NCI-H2081 treated with DMSO at 0.1 percent for 48 hours (cell line): ENCODE measurements at places on chromosomes 13 and 19.
A peak's percentile ranks its signal among the peaks of the same experiment; 100 is the strongest.

DNA sequence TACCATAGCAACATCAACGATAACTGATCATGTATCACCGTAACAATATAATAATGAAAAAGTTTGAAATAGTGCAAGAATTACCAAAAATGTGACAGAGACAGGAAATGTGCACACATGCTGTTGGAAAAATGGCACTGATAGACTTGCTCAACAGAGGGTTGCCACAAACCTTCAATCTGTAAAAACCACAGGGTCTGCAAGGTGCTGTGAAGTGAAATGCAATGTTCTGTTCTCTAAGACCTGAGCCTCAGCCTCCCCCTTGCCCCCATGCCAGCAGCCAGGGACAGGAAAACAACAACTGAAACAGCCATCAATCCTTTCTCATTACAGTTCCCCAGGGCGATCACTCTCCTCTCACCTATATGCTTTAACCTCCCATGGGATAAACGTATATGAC, 88.4 kb downstream of the USP12 start:
- DNase-seq = no peak

- DNase-seq = no peak
Measured at GRCh38 chr19:556611-557382, 12.9 kb downstream of the GZMM start.

DNA sequence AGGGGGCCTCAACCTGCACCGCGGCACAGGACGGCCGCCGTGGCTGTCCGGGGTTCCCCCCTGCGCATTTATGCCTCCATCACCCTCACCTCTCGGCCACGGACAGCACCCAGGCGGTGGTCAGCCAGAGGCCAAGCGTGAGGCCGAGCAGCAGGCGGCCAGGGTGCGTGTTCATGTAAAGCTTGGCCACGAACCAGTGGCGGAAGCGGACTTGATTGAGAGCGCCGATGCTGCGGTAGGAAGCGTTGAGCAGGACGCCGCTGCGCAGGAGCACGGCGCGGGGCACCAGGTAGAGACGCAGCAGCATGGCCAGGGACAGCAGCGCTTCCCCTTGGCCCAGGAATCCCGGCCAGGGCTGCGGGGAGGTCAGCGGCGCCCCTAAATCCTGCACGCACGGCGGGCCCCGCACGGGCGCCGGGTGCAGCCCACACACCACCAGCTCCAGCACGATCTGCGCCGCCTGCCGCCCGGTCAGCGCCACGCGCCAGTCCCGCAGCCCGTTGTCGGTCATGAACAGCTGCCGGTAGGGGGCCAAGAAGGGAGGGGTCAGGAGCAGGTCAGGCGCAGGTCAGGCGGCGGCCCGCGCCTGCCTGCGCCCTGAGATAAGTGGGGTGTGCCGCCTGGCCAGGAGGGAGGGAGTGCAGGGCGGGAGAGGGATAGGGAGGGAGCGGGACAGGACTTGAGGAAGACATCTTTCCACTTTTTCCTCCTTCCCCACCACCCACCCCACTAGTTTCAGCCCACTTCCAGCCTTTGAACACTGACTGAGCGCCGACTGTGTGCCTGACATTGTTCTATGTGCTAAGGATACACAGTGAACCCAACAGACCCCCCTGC, 6.5 kb downstream of the KCNN4 start:
- DNase-seq = no peak

GRCh38 chr13:83601539-83601938, 280.7 kb downstream of the SLITRK1 start:
- DNase-seq = no peak

GRCh38 chr13:67635754-67636153, 405.6 kb upstream of the PCDH9 start:
- no peak for DNase-seq

DNA sequence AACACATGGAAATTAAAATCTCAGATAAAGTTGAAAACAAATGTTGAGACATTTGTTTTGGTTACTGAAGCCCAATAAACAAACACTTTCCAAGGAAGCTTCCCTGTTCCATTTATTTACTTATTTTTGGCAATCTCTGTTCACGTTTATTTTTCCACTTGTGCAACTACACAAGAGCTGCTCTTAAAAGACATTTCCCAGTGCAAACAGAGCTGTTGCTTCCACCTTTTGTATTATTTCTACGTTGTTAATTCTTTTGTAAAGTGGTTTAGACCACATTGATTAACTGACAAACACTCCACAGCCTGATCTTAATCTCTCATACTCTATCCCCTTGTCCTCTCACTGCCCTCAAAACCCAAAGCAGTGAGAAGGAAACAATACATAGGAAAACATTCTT, 757.6 kb downstream of the LIG4 start:
- DNase-seq = peak; percentile 51

GRCh38 chr19:18737337-18737953, 53.7 kb downstream of the COMP start:
- no peak for DNase-seq

- DNase-seq = no peak
Measured at GRCh38 chr13:73972545-73972944, 161.7 kb downstream of the KLF12 start.

- DNase-seq = no peak
Measured at GRCh38 chr13:30570691-30571090, 47.0 kb upstream of the USPL1 start.

DNA sequence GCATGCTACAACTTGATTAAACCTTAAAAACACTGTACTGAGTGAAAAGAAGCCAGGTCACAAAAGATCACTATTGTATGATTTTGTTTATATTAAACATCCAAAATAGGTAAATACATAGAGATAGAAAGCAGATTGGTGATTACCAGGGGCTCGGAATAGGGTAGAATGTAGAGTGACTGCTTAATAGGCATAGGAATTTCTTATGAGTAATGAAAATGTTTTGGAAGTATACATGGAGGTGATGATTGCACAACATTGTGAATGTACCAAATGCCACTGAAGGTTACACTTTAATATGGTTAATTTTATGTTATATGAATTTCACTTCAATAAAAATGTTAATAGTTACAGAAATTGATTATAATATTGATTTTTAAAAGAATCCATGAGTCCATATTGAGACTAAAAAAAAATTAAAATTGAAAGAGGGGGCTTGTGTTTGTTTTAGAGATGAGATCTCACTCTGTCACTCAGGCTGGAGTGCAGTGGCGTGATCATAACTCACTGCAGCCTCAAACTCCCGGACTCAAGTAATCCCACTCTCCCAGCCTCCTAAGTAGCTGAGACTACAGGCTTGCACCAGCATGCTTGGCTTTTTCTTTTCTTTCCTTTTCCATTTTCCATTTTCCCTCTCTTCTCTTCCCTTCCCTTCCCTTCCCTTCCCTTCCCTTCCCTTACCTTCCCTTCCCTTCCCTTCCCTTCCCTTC, 85.1 kb downstream of the FNDC3A start:
- DNase-seq = no peak

DNA sequence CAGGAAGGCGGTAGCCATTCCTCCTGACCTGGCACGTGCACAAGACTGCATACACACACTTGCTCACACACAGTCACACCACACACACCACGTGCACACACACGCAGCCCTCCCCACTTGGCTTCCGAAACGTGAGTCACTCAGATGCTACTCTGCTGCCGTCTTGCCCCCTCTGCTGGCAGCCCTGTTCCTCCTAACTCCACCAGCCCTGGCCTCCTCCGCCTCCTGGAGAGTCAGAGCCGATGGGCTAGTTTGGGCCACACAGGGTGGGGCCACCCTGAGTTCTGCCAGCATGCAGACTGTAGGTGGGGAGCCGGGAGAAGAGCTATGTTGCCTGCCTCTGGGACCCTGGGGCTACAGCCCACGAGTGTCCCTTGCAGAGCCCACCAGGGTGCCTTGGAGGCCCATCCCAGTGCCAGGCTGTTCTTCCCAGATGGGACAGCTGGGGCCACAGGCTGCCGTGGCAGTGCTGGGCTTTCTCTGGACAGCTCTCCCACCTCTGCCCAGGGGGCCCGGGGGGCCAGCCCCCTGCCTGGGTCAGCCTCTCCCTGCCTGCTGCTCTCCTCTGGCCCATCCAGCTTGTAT, 12.1 kb downstream of the PIN1 start:
- DNase-seq = no peak

DNA sequence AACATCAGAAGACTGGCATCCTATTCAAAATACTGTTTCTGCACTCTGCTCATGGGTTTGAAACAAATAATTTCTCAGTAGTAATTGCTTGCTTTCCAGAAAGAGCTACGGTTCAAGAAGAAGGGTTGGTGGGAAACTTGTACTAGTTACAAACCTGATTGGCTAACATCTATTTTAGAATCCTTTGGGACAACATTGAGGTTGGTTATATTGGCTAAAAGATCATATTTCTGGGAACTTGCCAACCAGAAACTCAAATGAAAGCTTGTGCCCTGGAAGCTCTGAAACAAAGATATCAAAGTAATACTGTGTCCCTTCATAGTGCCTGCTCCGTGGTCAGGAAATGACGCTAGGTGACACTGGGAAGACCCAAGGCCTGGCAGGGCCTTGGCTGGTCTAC, 141.7 kb downstream of the LACC1 start:
- DNase-seq = no peak

GRCh38 chr13:33543631-33544265, 258.2 kb upstream of the STARD13 start:
- DNase-seq = no peak

GRCh38 chr19:5364674-5365073, 24.1 kb upstream of the PTPRS start:
- DNase-seq = no peak

DNA sequence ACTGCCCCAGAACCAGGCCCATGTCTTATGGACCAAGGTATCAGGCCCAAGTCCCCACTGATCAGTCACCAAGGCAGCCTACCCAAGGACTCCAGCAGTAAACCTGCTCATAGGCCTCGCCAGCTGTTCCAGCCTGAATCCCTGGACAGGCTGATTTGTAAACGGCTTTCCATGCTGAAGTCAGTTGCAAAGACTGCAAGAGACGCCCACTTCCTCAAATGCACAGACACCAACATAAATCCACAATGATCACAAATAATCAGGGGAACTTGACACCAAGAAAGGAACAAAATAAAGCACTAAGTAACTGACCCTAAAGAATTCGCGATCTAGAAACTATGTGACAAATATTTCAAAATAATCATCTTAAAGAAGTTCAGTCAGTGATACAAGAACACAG, 75.2 kb downstream of the RXFP2 start:
- no peak for DNase-seq

GRCh38 chr13:74528734-74529513, 394.7 kb upstream of the KLF12 start:
- DNase-seq = no peak

- DNase-seq = no peak
Measured at GRCh38 chr13:84446972-84447639, 564.8 kb upstream of the SLITRK1 start.

DNA sequence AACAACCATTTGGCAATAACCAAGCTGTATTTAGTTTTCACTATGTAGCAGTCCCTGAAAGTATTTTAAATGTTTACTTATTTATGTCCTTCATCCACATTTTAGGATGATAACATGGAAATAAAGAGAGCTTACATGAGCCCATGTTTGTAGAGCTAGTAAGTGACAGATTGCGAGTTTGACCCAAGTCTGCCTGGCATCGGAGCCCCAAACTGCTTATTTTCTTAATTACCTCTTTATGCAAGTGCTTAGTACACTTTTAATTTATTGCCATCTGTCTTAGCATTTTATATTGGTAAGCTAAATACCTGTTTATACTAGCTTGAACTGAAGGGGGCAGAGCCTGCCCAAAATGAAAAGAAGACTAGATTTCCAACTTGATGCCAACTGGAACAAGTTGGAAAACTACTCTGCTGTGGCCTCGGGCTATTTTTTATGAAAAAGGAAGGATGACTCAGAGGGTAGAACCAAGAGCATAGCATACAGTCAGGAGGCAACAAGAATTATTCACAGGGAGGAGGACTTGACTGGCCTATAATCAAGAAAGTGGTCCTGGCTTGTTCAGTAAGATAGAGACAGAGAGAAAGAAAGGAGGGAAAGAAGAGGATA, 150.2 kb downstream of the NDFIP2 start:
- DNase-seq = no peak

- no peak for DNase-seq
Measured at GRCh38 chr13:84741253-84741652, 859.0 kb upstream of the SLITRK1 start.

DNA sequence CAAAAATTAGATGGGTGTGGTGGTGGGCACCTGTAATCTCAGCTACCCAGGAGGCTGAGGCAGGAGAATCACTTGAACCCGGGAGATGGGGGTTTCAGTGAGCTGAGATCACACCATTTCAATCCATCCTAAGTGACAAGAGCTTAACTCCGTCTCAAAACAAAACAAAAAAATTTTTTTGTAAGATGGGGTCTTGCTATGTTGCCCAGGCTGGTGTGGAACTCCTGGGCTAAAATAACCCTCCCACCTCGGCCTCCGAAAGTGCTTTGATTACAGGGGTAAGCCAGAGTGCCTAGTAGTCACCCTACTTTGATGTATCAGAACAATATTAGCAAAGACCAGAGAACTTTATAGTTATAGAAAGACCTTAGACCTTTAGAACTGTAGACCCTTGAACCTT, 7.9 kb downstream of the SPTBN4 start:
- no peak for DNase-seq

GRCh38 chr19:43286096-43286495, 16.8 kb upstream of the PSG9 start:
- no peak for DNase-seq

DNA sequence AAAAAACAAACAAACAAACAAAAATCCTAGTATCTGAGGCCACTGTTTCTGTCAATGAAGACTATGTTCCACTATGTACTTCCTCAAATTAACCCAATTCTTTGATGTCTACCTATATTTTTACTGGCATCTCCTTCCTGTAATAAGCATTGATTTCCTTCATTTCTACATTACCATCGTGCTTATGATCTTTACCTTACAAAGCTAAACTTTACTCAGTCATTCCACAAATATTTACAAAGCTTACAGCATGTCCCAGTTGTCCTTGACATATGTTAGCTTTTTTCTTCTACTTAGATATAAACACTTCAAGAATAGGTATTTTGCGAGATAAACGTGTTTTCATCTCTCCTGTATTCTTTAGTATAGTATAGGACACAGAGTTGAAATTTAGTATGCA, 1090.9 kb downstream of the PCDH9 start:
- no peak for DNase-seq

- no peak for DNase-seq
Measured at GRCh38 chr13:26677156-26677555, 83.4 kb downstream of the GPR12 start.

GRCh38 chr19:4640247-4641000, 1.1 kb downstream of the TNFAIP8L1 start:
- no peak for DNase-seq
